ENCODE measurements at places on chromosomes 3 and 15. TPM values are rescaled to one million over a fixed set of nuclear protein-coding genes. Genes with fewer than 3 reads are reported as not detected.

NTRK3 gene
- total RNA-seq: 2.5 TPM

P2RY12 gene
- total RNA-seq: not detected

SPG21 gene
- total RNA-seq: 95.4 TPM

SLC27A2 gene
- not detected for total RNA-seq

MRAS gene
- not detected for total RNA-seq

ERC2 gene
- not detected for total RNA-seq

C3orf80 gene
- not detected for total RNA-seq

HEMK1 gene
- 27.4 TPM for total RNA-seq

ZNF35 gene
- 8.6 TPM for total RNA-seq

MCF2L2 gene
- 8.0 TPM for total RNA-seq

SCG3 gene
- not detected for total RNA-seq

C2CD4A gene
- not detected for total RNA-seq

C3orf20 gene
- 3.6 TPM for total RNA-seq

FBXW12 gene
- total RNA-seq: 0.37 TPM

CLCN2 gene
- total RNA-seq: 15.0 TPM

HGD gene
- total RNA-seq: not detected

DCLK3 gene
- total RNA-seq: not detected

FAM43A gene
- 7.5 TPM for total RNA-seq

SOX2 gene
- 11.3 TPM for total RNA-seq

PLEKHO2 gene
- total RNA-seq: 21.3 TPM

PLSCR5 gene
- not detected for total RNA-seq

GP5 gene
- total RNA-seq: not detected

C3orf33 gene
- 0.74 TPM for total RNA-seq

INTS14 gene
- 46.0 TPM for total RNA-seq

KLHL18 gene
- 35.2 TPM for total RNA-seq

TUBGCP5 gene
- total RNA-seq: 40.8 TPM

COL6A6 gene
- total RNA-seq: not detected

HCLS1 gene
- total RNA-seq: 241 TPM

CYP19A1 gene
- not detected for total RNA-seq

ACKR2 gene
- 2.9 TPM for total RNA-seq

SCN11A gene
- total RNA-seq: 0.22 TPM

IQCF5 gene
- total RNA-seq: not detected

SEMA6D gene
- not detected for total RNA-seq

PCYT1A gene
- 27.1 TPM for total RNA-seq

TP63 gene
- 1.1 TPM for total RNA-seq

SCAANT1 gene
- not detected for total RNA-seq
